DMS79 (cell line): ENCODE measurements at places on chromosomes 11 and 22.

GRCh38 chr11:122157653-122158161 lies 41.7 kb upstream of the BLID start:
- no peak for DNase-seq

DNA sequence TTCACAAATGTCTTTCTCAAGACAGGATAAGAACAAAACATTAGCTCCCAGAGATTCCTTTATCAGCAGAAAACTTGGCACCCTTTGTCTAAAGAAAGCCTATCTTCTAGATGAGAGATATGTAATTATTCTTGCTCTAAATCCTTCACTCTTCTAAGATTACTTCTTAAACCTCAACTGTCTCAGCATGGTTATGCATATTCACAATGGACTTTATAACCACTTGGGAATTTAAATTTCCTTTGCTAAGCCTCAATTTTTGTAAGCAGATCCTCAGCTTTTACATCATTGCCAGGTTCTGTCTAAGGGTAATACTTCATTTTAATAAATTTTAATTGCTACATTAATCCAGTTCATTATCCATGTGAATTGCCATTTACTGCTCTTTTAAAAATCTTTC lies 433.6 kb upstream of the DDI1 start:
- DNase-seq = no peak

DNA sequence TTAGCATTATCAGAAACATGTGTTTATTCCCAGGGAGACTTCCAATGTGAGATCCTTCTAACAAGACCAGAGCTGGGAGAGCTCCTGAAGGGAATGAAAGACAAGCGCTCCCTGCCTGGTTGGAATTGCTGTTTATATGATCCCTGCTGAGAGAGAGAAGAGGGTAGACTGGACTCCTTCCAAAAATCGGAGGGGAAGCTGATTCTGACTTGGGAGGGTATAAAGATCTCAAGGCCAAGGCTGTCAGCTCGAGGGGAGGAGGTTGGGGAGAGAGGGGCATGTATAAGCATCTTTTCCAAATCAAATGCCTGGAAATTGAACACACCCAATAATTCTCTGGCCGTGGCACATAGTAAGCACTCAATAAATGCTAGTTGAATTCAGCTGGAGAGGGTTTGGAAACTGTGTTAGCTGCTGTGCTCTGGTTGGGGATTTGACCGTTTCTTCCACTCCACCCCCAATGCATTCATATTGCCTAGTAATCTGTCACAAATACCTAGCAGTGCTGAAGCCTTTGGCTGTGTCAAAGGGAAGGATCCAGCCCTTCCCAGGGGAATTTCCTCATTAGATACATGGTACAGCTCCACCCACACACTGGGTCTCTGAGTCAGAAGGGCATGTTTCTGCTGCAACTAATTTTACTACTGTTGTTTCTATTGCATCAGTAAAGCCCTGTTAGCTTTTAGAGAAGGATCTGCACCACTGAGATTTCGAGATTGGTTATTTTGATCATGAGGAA lies 61.5 kb downstream of the CACNG2 start:
- DNase-seq = no peak

- DNase-seq = peak; percentile 43
Measured at GRCh38 chr22:50705851-50706351, 32.1 kb upstream of the ACR start.

DNA sequence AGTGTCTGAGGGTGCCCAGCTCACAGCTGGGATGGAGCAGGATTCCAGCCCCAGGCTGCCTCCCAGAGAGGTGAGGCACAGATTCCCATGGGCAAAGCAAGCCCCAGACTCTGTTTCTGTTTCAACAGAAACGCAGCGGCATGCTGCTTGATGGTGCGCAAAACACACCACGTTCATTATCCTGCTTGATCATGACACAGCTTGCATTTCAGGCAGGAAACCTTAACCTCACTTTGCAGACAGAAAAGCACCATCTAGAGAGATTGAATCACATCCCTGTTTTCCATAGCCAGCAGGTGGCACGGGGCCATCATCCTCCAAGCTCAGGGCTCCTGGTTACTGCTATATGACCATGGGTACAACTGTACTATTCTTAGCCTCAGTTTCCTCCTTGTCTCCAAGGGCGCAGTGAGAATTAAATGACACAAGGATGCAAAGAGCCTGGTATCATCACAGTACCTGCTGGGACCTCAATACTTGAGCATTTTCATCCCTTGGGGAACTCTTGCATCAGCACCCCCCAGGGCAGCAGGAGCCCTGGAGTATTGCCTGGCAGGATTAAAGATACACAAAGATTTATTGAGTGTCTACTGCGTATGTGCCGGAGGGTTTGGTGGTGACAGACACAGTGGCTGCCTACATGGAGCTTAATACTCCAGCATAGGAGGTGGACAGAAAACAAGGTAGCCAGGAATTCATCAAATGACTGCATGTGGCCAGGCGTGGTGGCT lies 110.0 kb downstream of the TP53I11 start:
- DNase-seq = no peak

DNA sequence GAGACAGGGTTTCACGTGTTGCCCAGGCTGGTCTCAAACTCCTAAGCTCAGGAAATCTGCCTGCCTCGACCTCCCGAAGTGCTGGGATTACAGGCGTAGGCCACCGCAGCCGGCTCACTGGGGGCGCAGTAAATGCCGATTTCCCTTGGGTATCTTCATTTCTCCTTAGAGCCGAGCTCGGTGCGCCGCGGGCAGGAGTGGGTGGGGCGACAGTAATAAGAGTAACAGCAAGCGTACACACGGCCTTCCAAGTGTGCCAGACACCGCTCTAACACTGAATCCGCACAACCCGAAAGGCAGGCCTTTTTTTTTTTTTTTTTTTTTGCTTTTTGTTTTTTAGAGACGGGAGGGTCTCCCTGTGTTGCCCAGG lies 500 bp upstream of the ADSL start:
- no peak for DNase-seq

GRCh38 chr22:38215156-38216038 lies 13.6 kb downstream of the MAFF start:
- DNase-seq = no peak

DNA sequence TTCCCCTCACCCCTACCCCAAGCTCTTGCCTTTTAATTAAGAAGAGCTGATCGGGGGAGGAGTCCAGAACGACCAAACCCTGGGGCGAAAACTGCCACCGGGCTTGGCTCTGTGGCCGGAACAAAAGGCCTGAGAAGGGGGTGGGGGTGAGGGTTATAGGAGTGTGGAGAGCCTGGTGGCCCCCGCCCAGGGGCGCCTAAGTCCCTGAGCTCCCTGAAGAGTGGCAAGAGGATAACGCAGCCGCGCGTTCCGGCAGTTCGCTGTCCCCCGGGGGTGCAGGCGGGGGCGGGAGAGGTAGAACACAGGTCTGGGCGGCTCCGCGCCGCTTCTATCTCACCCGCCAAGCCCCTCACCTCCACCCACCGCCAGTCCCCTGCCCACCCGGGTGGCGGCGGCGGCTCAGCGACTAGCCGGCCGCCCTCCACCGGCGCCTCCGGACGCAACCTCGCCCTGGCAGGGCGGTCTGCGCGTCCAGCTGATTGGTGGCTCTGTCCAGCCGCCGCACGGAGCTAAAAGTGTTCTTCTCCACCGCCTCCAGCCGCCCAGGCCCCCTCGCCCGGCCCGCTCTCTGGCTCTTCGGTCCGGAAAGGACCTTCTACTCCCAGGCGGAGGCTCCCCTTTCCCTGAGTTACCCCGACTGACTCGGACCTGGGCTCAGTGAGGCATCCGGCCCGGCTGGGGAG lies 18.7 kb upstream of the BDNF start:
- peak; percentile 35 for DNase-seq

GRCh38 chr11:29310725-29311342 lies 706.0 kb downstream of the KCNA4 start:
- DNase-seq = no peak

GRCh38 chr22:27240298-27241075 lies 561.1 kb downstream of the MN1 start:
- no peak for DNase-seq

GRCh38 chr22:23237201-23237798 lies 57.0 kb downstream of the BCR start:
- no peak for DNase-seq

DNA sequence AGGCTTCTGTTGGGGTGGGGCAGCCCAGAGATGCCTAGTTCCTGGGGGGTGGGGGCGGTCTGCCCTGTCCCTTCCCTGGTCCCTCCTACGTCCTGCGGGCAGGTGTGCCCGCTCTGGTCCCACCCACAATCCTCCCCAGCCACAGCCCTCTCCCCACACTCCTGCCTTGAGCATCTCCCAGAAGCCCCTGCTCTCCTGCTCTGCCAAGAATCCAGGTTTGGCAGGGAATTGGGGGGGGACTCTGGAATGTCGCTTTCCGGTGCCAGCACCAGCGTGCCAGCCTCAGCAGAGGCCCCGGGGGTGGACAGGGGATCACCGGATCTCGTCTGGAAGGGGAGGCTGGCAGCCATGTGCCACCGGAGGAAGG lies 11.4 kb upstream of the PDGFB start:
- no peak for DNase-seq

- no peak for DNase-seq
Measured at GRCh38 chr11:100800202-100800601, 113.1 kb downstream of the ARHGAP42 start.

DNA sequence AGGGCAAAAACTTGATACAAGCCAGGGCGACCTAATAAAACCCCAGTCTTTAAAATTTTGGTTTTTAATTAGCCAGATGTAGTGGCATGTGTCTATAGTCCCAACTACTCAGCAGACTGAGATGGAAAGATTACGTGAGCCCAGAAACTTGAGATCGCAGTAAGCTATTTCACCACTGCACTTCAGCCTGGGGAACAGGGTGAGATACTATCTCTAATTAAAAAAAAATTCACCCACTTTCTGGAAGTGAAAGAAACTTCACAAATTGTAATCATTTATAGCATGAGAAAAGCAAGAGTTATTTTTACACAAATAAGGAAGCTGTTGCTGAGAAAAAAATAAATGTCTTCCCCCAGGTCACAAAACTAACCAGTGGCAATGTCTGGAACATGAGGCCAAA lies 882 bp upstream of the GLYATL2 start:
- no peak for DNase-seq

DNA sequence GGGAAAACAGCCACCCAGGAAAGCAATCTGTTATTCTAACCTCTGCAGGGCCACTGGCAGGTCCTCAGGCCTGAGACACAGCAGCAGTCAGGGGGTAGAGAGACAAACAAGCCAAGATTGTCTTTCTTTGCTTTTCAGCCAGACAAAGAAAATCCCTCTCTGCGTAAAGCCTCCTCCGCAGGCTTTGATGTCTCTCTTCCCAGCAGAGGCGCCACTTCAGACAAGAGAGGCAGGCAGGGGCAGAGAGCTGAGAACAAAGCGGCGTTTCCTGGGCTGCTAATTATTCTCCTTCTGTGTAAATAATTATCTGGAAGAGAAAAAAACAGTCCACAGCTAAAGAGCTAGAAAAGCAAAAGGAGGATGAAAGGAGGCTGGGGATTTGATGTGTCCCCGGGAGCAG lies 102.7 kb upstream of the SEZ6L start:
- DNase-seq = peak; percentile 48

- DNase-seq = no peak
Measured at GRCh38 chr11:95547976-95548375, 241.6 kb downstream of the FAM76B start.

GRCh38 chr11:120358729-120359128 lies 22.5 kb downstream of the ARHGEF12 start:
- DNase-seq = no peak

DNA sequence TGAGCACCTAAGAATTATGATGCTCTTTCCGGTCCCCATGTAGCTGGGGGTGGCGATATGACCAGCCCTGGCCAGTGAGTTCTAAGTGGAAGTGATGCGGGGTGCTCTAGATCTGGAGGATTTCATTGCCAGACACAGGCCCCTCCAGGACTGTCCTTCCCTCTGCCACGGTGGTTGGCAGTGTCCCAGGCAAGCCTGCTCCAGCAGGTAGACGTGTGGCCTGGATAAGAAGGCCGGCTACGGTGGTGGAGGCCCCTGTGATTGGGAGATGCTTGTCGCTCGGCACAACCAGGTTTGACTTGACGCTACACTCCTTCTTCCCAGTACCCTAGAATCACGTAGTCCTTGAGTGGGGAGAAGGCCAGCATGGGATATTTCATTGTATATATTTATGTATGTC lies 9.1 kb upstream of the ARHGAP8 start:
- no peak for DNase-seq

GRCh38 chr11:65810046-65810868 lies 23.4 kb downstream of the OVOL1 start:
- no peak for DNase-seq

DNA sequence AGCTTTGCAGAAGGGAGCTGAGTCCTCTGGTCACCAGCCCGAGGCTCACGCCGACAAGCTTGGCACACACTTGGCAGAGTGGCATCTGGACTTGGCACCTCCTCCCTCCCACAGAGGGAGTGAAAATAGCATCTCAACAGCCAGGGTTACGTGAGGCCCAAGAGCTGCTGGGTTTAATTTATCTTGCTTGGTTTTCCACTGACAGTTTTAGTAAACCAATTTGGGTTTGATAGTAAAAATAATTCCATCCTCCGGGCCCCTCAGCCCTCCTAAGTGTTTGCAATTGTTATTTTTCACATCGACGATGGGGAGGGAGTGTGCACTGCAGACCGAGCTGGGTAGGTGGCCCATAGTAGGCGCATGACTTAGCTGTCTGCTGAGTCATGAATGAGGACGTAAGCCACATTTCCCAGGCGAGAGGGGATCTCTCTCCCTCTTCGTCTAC lies 107.6 kb upstream of the ASPHD2 start:
- DNase-seq = no peak

GRCh38 chr11:27596388-27596787 lies 89.8 kb upstream of the LIN7C start:
- DNase-seq = no peak

GRCh38 chr11:94521684-94522083 lies 9.4 kb downstream of the C11orf97 start:
- no peak for DNase-seq

DNA sequence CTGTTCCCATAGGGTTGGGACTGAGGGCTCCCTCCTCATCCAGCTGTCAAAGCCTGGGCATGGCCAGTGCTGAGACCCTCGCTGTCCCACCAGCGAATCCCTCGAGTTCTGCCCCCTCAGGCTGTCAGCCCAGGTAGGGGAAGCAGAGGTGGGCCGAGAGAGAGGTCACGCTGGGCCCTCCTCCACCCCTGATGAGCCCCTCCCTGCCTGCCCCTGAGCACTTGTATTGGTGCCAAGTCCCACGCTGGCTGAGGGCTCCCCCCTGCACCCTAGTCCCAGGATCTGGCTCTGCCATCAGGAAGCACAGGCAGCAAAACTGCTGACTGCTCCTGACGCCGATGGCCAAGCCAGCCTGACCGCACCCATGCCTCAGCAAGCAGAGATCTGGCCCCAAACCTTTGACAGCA lies 3.3 kb downstream of the PRR33 start:
- no peak for DNase-seq

GRCh38 chr11:27403195-27403594 lies 40.2 kb upstream of the CCDC34 start:
- DNase-seq = no peak

- no peak for DNase-seq
Measured at GRCh38 chr11:126352163-126352562, 3.3 kb upstream of the ST3GAL4 start.

GRCh38 chr11:59560702-59561473 lies 49.5 kb downstream of the OR4D9 start:
- DNase-seq = peak; percentile 68

GRCh38 chr11:83835423-83835822 lies 549.3 kb upstream of the CCDC90B start:
- DNase-seq = no peak
